SHP77 (cell line): ENCODE measurements at places on chromosomes 4 and X.

DNA sequence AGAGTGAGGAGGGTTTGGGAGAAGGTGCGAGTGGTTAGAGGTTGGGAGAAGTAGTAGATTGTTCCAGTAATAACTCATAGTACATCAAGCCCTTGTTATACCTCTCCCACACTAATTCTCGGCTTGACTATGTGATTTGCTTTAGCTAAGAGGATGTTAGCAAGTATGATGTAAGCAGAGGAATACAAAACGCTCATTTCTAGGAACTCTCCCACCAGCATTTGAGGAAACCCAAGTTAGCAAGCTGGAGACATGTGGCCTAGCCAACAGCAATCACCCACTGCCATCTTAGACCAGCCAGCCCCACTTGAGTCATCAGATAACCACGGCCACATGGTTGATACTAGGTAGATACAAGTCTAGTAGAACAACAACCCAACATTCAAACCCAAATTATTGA, 14.2 kb downstream of the FTHL17 start:
- DNase-seq, result no peak

GRCh38 chrX:151975228-151975593, 735 bp upstream of the GABRE start:
- DNase-seq, result no peak

DNA sequence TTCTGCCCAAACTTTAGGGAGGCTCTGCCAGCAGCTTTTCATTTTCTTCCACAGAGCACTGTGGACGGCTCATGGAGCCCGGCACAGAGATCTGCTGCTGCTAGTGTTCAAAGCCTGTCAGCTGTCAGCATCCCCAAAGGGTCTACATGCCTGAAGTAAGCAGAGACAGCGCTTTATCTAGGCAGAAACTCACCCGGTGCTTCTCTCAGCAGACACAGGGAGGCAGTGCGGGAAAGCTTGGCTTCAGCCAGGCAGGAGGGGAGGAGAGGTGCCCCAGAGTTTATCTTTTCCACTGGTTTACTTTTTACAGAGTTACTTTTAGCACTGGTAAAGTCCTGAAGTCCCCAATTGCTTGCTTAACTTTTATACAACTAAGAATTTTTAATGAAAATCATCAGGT, 339.3 kb downstream of the NKX6-1 start:
- DNase-seq, result no peak

DNA sequence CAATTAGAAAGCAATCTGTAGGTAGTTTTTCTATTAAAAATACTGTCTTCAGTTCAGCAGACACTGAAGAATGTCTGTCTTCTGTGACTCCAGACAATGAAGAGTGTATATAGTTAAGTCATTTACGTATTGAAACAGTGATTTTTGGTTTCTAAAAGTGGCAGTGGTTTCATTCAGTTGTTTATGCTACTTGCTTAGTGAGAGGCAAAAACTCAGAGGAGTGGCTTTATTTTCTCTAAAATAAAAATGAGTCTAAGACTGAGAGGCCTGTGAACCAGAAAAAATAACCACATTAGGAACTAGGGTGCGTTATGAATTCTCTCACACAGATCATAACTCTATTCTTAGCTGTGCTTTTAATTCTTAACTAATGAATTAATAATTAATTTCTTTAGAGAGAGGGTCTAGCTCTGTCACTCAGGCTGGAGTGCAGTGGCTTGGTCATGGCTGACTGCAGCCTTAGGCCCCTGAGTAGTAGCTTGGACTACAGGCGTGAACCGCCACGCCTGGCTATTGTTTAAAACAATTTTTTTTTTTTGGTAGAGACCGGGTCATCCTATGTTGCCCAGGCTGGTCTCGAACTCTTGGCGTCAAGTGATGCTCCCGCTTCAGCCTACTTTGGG, 31.4 kb downstream of the FREM3 start:
- DNase-seq, result no peak

DNA sequence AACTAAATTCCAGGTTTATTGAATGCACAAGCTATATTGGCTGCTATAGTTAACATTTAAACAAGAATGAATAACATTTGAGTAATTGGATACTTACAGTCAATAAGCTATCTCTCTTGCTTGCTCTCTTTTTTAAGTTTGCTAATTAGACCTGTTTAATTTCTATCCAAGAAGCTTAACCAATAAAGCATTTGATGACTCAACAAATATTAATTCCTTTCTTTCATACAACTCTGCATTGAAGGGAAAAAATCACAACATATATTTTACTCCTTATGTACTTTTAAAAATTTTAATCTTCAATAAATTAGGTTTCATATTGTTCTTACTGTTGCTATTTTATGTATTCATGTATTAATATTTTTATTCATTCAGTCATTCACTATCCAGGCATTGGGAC, 1552.6 kb upstream of the ADGRL3 start:
- DNase-seq, result no peak

- DNase-seq, result no peak
Measured at GRCh38 chr4:87196927-87197326, 23.5 kb downstream of the KLHL8 start.

- DNase-seq, result no peak
Measured at GRCh38 chrX:138929926-138930582, 218.5 kb upstream of the FGF13 start.

DNA sequence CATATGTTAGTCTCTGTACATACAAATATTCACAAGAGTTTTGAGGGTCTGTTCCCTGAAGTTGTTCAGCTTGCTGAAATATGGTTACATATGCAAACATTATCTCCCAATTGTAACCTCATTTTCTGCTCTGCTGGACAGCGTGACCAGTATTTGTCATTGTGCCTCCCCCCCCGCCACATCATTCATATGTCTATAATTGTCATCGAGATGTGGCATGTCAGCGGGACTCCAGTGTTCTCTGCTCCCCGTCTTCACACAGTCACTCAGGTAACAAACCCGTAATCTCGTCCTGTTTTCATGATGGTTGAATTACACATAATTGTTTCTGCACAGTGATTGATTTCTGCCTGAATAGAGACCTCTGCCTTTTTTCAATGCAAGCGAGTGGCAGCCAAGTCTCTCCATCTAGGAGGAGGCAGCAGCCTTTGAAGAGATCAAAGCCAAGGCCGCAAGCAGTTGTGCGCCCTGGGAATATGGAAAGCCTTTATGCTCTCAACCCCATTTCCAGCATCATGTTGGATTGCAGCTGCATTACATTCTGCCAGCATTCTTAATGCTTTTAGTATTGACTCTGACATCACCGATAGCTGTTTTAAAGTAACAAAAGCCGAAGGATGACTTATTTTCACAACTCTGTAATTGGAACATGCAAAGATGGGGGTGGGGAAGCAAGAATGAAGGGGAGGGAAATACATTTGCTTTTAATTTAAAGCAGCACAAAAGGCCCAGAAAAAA, 27.4 kb downstream of the LEF1 start:
- no peak for DNase-seq

GRCh38 chr4:48079972-48080391, 54.1 kb downstream of the TXK start:
- DNase-seq, result no peak

DNA sequence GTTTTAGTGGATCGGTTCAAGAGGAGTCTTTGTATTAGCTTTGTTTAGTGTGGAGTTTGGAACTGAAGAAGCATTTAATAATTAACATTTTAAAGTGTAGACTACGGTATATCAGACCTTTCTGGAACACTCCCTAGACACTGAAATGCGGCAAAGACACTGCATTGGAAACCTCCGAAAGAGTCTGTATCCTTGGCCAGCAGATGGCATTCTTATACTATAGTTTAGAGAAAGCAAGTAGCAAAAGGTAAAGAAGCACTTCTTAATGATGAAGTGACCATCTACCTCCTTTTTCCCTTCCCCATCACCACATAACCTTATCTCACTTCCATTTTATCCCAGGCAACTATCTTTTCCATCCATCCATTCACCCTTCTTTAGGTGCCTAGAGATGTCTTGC, 7.6 kb downstream of the FABP2 start:
- peak; percentile 10 for DNase-seq

- DNase-seq, result no peak
Measured at GRCh38 chr4:101345271-101345595, 2.1 kb downstream of the PPP3CA start.

DNA sequence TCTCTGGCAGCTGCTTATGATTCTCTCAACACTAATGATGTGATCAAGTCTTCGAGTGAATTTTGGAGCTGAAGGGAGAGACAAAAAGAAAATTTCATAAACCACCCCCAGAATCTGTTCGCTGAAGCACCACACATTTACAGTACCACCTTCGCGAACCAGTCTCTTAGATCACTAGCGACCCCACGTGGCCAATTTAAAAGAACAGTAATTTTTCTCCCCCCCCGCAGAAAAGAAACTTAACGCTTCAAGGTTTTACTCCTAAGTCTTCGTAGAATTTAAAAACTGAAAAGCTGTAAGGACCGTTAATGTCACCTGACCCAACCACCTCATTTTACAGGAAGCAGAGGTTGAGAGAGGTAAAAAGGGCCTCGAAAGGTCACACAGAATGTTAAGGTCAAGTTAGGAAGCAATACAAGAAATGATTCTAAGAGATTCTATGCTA, 187.5 kb downstream of the QDPR start:
- no peak for DNase-seq
